ENCODE measurements at places on chromosomes 13 and 19. TPM values are rescaled to one million over a fixed set of nuclear protein-coding genes. Genes with fewer than 3 reads are reported as not detected.

The GPR12 gene
- 0.02 TPM for polyA plus RNA-seq

The OPA3 gene
- polyA plus RNA-seq = 2.8 TPM

The RFXAP gene
- 5.5 TPM for polyA plus RNA-seq

The ZNF563 gene
- polyA plus RNA-seq = 2.3 TPM

The TYROBP gene
- polyA plus RNA-seq = 285 TPM

The C19orf85 gene
- polyA plus RNA-seq = not detected

The IFNL1 gene
- polyA plus RNA-seq = not detected

The ARRDC2 gene
- 61.5 TPM for polyA plus RNA-seq

The SGTA gene
- polyA plus RNA-seq = 40.0 TPM

The ZNF541 gene
- 0.70 TPM for polyA plus RNA-seq

The PRTN3 gene
- 0.89 TPM for polyA plus RNA-seq

The TUBA3C gene
- polyA plus RNA-seq = not detected

The IZUMO1 gene
- 0.50 TPM for polyA plus RNA-seq

The PCSK4 gene
- 2.0 TPM for polyA plus RNA-seq

The FUT1 gene
- 6.5 TPM for polyA plus RNA-seq

The ENOX1 gene
- 0.65 TPM for polyA plus RNA-seq

The AMER2 gene
- polyA plus RNA-seq = not detected

The CEACAM4 gene
- 3.3 TPM for polyA plus RNA-seq

The TBXA2R gene
- polyA plus RNA-seq = 3.8 TPM

The ANGPTL8 gene
- not detected for polyA plus RNA-seq

The ZNF440 gene
- polyA plus RNA-seq = 4.8 TPM

The PHF11 gene
- polyA plus RNA-seq = 85.9 TPM

The C19orf38 gene
- 12.1 TPM for polyA plus RNA-seq

The ZFP28 gene
- polyA plus RNA-seq = 2.6 TPM

The SERTM1 gene
- not detected for polyA plus RNA-seq

The ANGPTL4 gene
- 8.5 TPM for polyA plus RNA-seq

The KLC3 gene
- polyA plus RNA-seq = 0.10 TPM

The PNMA8B gene
- polyA plus RNA-seq = 0.57 TPM

The SRRM5 gene
- 0.54 TPM for polyA plus RNA-seq

The KCNN1 gene
- 0.03 TPM for polyA plus RNA-seq

The LYL1 gene
- 63.7 TPM for polyA plus RNA-seq

The SBK2 gene
- polyA plus RNA-seq = not detected

The TEAD2 gene
- polyA plus RNA-seq = 5.8 TPM

The B3GLCT gene
- polyA plus RNA-seq = 2.4 TPM

The LILRB1 gene
- 23.5 TPM for polyA plus RNA-seq

The COMP gene
- 1.0 TPM for polyA plus RNA-seq

The OXGR1 gene
- polyA plus RNA-seq = 0.03 TPM

The STOML3 gene
- not detected for polyA plus RNA-seq

The SIPA1L3 gene
- 5.4 TPM for polyA plus RNA-seq

The CATSPERD gene
- not detected for polyA plus RNA-seq

The DAND5 gene
- polyA plus RNA-seq = not detected

The IGFL1 gene
- not detected for polyA plus RNA-seq

The ZNF112 gene
- polyA plus RNA-seq = 1.3 TPM

The ZNF530 gene
- polyA plus RNA-seq = 2.9 TPM

The MEDAG gene
- polyA plus RNA-seq = 2.7 TPM

The B3GNT3 gene
- polyA plus RNA-seq = 0.05 TPM

The FGF21 gene
- polyA plus RNA-seq = not detected

The FRY gene
- polyA plus RNA-seq = 1.7 TPM

The ONECUT3 gene
- polyA plus RNA-seq = not detected

The MRPL4 gene
- 46.0 TPM for polyA plus RNA-seq

The SIGLEC14 gene
- polyA plus RNA-seq = 20.8 TPM

The C19orf18 gene
- polyA plus RNA-seq = 1.7 TPM
